ENCODE measurements at places on chromosomes 11 and 22.

- DNase-seq, result peak; percentile 54
These were observed 671 bp upstream of the PICALM start for GRCh38 chr11:86069408-86070101.

DNA sequence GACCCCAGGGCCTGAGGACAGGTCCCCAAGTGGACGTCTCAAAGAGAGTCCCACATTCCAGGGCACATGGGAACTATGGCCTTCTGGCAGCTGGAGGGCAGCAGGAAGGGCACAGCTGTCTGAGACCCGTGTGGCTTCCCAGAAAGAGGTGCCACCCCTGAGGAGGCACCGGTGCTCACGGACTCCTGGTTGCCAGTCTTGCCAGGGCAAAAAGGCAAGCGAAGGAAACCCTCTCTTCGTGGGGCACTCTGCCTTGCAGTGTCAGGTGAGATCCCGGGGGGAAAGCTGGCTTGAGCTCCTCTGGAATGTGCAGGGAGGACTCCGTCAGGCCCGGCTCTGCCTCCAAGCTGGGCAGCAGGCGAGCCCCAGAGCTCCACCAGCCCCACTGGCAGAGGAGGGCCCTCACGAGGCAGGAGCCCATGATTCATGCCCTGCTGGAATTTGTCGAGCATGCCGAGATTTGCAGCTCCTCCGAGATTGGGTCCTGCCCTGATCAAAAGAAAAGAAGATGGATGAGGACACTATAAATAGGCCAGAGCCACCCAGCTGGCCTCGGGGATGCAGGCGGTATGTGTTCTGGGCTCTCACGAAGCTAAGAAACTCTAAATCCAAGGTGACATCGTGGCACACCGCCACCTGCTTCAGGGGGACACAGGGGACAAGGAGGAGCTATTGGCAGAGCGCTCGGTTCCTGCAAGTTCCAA is 9.9 kb upstream of the CELSR1 start:
- no peak for DNase-seq

GRCh38 chr11:111170761-111171379 is 74.7 kb upstream of the POU2AF2 start:
- DNase-seq, result no peak

GRCh38 chr11:105153392-105153791 is 13.8 kb upstream of the CARD18 start:
- DNase-seq, result no peak

DNA sequence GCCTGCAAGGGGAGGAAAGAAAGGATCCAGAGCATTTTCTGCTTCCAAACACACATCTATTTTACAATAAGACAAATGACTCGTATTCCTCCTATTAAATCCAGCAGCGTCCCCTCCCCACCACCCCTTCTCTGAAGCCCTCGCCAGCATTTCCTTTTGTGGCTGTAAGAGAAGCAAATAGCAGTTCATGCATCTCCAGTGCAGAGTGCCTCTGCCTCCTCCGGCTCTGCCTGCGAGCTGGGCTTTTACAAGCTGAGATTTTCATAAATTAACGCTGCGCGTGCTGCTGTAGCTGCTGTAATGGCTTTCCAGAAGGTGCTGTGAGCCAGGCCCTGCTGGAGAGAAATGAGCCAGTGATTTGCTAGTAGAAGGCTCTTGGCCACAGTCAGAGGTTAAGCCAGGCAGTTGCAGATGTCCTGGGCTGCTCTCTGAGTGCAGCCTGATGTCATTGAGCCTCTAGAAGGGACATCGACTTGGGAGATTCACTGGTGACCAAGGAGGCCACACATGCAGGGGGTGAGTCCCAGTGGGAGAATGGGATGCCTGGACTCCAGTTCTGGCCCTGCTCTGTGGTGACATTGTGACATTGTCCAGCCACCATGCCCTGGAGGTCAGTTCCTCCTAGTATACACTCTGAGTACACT is 134.5 kb upstream of the NAV2 start:
- no peak for DNase-seq

DNA sequence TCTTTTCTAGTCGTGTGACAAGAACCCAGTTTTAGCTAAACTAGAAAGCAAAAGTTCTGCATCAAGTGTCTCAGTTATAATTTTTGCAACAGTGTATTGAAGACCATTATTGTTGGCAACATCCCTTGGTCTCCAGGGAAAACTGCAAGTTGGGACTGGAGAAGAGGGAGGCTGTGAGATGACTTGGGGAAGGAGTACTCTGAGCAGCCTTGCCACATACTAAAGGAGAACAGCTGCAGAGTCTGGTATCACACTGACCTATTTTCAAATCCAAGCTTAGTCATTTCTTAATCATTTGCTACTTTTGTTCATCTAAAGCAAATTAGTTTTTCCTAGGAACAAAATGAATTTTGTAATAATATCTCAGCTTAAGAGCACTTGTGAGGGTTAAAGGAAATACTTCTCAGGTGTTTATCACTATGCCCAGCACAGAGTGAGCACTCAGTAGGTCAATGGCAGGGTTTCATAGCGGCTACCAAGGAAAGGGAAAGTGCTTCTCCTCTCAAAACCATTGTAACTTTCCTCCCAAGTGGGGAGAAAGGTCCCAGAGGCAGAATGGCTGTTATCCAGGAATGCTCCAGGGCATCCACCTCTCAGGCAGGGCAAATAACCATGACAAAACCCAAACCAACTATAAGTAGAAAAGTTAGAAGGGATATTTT is 247.1 kb downstream of the C11orf87 start:
- DNase-seq, result no peak

GRCh38 chr11:44561275-44561805 is 4.1 kb upstream of the CD82 start:
- DNase-seq, result peak; percentile 32

- DNase-seq, result peak; percentile 28
These were observed 122.4 kb downstream of the WT1 start for GRCh38 chr11:32312865-32313403.
